ENCODE measurements at places on chromosomes 7 and 10.

- DNase-seq, result no peak
Observed at GRCh38 chr10:131532291-131532690, 220.8 kb upstream of the TCERG1L start.

- no peak for DNase-seq
Observed at GRCh38 chr10:26586211-26586610, 111.3 kb upstream of the PDSS1 start.

DNA sequence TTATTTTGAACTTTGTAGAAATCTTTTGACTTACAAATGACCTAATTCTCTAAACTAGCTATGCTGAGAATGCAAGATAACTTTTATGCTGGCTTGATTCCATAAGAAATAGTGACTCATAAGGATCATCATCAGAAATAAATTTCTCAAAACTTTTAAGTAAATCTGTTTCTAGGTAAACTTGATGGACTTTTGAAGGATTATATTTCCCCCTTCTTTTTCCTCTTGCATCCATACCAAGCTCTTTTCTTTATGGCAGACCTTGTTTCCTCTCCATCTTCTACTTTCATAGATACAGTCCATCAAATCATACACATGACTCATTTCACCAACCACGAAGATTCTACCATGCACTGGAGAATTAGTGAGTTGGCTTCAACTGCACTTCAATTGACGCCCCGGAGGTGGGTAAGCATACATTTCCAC is 336.3 kb downstream of the KCNMA1 start:
- no peak for DNase-seq

GRCh38 chr7:98470485-98471240 is 69.8 kb upstream of the BAIAP2L1 start:
- DNase-seq, result peak; percentile 26

DNA sequence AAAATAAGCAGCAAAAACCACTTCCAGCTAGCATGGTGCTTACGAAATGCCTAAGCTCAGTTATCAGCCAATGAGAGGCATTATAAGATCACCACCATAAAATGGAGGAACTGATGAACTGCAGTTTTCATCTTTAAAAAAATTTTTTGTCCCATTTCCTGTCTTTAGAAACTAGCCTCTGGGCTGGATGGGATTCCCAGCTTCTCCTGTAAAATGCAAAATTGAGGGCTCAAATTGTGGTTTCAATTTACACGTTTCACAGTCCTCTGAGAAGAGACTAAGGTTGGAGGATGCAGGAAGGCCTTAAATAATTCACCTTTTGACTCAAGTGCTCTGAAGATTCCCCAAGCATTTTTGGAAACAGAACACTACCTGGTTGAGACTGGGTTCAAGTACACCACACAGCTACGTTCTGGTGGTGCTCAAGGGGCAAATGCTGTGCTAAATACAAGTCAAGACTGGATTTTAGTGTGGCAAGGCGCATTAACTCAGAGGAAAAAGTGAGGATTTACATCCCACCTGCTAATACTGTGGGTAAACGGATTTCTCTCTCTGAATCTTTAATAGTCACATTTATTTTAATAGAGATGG is 951 bp downstream of the ZNF25 start:
- peak; percentile 6 for DNase-seq

GRCh38 chr10:59580026-59580863 is 129.4 kb downstream of the SLC16A9 start:
- no peak for DNase-seq

- no peak for DNase-seq
Observed at GRCh38 chr7:12865593-12865992, 178.2 kb downstream of the ARL4A start.

DNA sequence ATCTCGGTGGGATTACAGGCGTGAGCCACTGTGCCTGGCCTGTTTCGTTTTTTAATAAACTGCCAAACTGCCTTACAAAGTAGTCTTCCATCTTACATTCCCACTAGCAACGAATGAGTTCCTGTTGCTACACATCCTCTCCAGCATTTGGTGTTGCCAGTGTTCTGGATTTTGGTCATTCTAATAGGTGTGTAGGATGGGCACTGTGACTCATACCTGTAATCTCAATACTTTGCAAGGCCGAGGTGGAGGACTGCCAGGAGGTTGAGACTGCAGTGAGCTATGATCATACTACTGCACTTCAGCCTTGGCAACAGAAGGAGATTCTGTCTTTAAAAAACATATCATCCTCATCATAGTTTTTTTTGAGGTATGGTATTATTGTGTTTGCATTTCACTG is 21.4 kb upstream of the RSBN1L start:
- no peak for DNase-seq
